IMR-90 (cell line): ENCODE measurements at places on chromosomes 6 and 20.

- no peak for DNase-seq
Measured at GRCh38 chr6:140303218-140303949, 928.9 kb upstream of the CITED2 start.

DNA sequence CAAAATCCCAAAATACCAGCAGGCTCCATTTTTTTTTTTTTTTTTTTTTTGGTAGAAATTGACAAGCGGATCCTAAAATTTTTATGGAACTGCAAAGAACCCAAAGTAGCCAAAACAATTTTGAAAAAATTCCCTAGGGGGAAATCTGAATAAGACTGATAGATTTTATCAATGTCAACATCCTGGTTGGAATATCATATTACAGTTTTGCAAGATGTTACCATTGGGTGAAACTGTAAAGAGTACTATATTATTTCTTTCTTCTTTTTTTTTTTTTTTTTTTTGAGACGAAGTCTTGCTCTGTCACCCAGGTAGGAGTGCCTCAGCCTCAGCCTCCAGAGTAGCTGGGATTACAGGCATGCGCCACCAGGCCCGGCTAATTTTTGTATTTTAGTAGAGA lies 29.4 kb upstream of the BEND3 start:
- DNase-seq = no peak

GRCh38 chr6:70166088-70166958 lies 136.6 kb downstream of the COL9A1 start:
- peak; percentile 15 for DNase-seq

DNA sequence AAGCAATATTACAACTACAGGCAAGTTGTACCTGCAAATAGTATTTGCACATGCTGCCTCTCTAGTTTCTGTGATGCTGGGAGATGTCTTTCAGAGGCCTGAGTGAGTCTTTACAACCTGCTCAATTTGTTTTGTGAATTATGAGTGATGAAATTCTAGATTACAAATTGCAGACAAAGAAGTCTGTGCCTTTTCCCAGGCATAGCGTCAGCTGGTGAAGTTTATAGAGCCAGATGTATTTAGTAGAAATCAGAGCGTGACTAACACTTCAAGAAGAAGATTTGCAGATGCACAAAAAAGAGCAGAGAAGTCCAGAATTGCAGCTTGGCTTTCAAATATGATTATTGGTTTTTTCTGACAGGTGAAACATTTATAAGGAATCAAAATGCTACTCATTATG lies 289.9 kb downstream of the PLCB1 start:
- DNase-seq = peak; percentile 51

DNA sequence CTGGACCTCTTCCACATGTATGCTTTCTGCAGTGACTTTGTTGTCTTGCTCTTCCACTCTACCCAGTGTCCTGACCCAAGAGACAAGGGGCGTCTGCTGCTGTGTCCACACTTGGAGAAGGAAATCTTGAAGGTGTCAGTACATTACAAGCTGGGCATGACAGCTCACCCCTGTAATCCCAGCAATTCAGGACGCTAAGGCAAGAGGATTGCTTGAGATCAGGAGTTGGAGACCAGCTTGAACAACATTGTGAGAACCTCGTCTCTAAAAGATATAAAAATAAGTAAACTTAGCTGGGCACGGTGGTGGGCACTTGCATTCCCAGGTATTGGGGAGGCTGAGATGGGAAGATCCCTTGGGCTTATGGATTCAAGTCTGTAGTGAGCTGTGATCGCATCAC lies 5.8 kb upstream of the HLA-B start:
- DNase-seq = no peak

DNA sequence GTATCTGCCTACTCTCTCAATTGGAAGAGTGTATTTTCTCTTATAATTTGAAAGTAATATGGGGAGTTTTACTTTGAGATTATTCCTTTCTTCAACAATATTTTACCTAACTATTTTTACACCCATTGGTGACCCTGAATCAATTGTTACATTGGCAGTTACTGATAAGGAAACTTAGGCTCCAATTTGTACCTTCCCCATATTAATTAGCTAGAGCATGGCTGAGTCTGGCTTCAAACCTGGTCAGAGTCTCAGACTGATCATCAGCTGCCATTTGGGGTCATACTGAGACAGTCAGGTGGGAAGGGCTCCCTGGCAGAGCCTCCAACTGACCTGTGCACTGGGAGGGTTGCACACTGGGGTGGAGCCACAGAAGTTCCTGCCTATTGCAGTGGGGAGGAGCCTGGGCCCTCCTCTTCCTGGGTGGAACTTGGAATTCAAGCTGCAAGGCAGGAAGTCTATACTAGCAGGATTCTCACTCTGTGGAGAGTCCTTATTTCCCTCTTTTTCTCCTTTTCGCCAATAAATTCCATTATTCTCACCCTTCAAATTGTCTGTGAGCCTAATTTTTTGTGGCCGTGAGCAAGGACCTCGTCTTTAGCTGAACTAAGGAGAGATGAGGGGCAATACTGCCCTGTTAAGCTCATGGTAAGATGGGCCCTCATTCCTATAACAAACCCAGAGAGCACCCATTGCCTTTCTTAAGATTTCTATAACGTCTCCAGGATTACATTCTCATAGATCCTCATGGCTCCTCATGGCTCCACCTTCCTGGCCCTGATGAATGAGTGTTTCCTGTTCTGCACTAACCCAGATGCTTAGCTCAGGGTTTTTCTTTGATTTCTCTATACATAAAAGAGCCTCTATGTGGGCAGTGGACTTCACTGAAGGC lies 285.1 kb downstream of the ADGB start:
- DNase-seq = no peak

GRCh38 chr6:116446399-116446798 lies 14.8 kb upstream of the CALHM6 start:
- DNase-seq = no peak

DNA sequence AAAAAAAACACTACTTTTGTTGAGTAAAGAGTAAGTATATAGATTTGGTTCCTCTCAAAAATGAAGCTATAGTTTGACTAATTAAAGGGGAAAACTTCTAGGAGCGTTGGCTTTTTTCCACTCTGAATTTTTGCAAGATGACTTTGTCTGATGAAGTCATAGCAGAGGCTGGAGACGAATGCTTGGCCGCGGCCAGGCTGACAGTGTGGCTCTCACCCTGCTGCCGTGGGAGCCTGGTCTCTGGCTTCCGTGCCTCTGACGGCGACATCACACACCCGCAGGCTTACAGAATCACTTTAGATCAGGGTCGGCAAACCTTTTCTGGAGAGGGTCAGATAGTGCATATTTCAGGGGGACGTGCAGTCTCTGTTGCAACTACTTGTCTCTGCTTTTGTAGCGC lies 145.0 kb downstream of the PHACTR3 start:
- peak; percentile 53 for DNase-seq

DNA sequence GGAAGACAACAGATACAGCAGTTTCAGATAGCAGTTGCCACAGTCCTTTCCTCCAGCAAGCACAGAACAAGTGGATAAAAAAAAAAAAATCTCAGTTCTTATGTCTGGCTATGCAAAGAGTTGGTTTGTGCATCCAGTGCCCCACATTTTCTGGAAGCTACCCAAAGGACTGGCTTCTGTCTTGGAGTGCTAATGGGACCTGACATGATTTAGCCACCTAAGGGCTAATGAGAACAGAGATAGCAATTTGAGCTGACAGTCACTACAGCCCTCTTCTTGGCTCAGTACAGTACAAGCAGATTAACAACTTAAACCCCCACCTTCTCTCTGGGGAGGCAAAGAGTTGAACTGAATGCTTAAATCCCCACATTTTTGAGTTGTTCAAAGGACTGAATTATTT lies 976.8 kb downstream of the TBC1D32 start:
- no peak for DNase-seq

DNA sequence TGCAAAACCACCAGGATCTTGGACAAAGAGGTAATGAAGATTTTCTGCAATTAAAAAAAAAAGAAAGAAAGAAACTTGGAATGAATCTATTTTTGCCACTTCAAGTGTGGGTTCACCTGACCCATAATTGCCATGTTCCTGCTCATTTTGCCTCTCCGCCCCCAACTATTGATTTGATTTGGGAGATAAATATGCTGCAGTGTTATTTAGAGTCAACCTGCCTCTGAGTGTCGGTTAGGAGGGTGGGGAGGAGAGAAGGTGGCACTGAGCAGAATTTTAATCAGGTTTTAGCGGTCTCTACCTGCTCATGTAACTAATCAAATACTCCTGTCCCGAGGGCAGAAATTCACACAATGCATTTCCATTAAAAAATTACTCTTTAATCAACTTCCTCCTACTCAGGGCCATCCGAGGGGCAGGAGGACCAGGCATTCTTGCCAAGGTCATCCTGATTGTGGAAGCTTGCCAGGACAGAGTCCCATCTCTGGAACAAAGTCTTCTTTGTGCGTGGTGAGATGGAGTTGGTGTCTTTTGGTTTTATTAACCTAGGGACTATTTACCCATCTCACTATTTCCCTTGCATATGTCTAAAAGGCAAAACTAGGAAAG lies 300.1 kb downstream of the CDH26 start:
- DNase-seq = no peak

DNA sequence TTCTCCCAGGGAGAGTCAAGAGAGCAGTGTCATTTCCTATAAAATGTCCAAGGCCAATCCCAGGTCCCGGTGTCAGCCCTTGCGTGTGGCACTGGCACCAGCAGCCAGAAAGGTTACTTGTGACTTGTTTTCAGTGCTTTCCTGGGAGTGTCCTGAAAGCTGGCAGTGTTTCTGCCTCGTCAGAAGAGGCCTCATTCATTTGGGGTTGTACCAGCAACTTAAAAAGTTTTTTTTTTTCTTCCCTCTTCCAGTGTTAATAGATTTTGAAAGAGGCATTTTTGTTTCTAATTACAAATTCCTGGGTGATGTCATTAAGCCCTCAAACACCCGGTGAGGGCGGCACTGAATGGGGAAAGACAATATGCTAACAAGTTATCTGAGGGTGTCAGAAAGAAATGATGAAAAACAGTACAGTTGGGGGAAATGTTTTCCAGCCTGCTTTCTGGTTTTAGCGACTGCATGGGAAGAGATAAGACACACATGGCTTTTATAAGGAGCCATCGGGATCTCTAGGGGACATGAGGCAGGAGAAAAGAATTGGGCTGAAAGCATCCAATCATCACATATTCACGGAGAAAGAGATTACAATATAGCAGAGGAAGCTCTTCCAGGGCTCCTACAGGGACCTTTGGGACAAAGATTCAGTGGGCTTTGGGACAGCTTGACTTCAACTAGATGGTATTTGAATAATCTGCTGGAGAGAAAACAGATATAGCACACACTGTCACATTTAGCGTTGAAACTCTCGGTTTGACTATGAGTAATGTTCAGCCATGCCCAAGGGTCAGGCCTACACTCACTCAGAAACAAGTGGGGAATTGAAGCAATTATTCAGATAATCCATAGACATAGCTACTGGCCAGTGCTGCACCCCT lies 153.0 kb downstream of the BCAS1 start:
- DNase-seq = no peak

DNA sequence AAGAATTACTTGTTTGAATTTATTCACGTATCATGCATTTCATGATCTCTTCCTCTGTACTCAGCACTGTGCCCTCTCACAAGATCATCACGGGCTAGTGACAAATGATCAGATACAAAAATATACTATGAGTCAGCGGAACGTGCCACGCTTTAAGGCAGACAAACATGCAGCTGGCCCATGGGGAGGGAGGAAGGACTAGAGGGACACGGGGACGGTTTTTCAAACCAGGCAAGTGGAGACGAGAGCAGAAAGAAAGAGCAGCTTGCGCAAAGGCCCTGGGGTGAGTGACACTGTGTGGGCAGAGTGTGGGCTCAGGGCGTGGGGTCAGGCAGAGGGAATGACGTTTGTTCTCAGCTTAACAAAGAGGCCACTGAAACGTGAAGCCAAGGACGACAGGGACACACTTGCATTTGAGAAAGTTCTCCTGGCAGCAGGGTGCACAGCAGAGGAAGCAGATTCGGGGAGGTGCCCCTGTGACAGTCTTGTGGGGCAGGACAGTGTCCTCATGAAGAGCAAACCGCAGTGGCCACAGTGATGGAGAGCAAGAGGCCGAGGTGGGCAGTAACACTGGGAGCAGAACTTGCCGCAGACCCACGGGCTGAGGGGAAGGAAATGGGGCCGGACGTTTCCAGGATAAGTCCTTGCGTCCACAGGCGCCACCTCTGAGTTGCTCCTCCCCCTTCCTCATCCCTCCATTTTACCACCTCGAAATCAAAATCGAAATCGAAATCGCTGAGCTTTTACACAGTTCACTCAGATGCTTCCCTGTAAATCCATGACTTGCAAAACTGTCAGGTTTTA lies 6.9 kb upstream of the RPS6KA2 start:
- DNase-seq = peak; percentile 69

DNA sequence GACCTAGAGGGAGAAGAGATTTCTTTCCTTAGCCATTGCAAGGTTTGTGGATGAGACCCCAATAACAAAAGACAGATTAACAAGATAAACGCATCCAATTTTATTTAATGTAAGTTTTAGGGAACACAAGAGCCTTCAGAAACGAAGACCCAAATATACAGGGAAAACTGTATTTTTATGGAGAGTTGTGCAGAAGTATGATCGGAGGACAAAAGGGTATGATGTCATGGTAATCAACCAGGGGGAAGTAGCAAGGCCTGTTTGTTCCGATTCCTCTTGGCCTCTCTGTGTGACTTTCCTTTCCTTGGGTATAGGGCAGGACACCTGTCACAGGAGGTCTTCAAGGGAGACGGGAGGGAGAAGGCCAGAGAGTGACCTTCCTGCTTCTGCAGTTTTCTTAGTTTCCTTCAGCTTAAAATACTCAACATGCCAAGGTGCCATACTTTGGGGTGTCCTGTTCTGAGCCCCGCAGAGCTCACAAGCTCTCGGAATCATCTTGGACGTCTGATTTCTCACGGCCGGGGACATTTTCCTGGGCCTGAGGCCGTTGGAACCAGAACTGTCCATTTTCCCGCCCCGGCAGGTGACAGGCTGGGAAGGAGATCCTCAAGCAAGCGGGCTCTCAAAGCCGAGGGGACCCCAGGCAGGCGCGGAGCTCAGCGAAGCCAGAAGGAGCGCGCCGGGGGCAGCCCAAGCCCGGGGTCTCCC lies 21.7 kb downstream of the TMC2 start:
- no peak for DNase-seq

- DNase-seq = no peak
Measured at GRCh38 chr20:53937339-53937741, 133.1 kb downstream of the BCAS1 start.

DNA sequence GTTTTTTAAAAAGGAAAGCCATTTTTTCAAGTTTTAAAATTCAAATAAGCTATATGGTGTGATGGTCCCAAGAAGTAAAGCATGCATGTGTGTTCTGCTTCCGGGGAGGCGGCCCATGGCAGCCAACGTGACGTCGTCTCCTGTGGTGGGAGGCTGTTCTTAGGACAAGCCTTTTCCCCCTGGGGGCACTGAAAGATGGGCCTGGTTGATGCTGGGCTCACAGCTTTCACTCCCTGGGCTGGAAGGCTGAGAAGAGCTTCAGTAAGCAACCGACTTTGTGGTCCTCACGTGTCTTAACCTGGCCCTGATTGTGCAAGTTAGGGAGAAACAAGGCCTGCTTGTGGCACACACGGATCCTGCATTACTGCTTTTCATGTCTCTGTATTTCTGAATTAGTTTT lies 84.1 kb downstream of the SMOC2 start:
- no peak for DNase-seq
